ENCODE measurements at places on chromosomes 5 and 9.
A peak's percentile ranks its signal among the peaks of the same experiment; 100 is the strongest.

GRCh38 chr9:132584601-132585560 lies 2.5 kb downstream of the BARHL1 start:
- DNase-seq: no peak

DNA sequence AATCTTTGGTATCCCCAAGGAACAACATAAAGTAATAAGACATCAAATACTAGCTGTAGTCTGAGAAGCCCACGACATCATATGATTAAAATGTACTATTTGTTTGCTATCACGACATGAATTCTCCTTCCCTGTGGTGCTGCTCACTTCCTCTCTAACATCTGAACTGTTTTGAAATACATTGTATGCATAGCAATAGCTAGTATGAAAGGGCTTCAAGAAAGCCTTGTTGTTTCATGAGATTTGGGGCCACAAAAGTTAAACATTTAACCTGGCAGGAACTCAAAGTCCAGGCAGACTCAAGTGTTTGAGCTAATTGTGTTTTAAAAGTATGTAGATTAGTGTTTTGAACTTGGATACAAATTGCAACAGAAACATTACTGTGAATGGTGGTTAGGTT lies 237.4 kb upstream of the PTGER4 start:
- peak; percentile 87 for DNase-seq

DNA sequence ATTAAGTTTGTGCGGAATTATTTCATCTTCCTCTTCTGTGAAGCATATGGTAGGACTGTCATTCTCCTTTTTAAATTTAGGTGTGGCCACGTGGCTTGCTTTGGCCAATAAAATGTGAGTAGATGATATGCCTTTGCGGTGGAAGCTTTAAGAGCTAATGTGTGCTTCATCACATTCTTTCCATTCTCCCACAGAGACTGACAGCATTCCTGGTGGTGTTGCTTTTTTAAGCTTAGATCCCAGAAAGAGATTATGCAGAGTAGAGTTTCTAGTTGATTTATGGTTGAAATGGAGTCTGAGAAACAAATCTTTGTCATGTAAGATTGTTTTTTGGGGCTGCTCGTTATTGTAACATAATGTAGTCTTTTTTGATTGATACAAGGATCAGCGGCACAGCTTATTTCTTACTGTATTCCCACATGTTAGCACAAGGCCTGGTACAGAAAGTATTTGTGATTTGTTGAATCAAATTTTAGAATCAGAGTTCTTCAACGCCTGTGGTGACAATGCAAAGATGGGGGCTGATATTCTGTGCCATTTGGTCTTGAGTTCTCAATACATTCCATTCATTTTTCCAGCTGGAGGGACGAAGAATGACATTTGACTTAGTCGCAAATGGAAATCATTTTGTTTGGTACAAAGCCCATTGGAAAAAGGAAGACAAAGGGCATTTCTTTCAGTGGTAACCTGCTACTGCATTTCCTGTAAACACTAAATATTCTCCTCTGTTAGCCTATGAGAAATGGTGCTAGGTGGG lies 209.9 kb upstream of the VLDLR start:
- DNase-seq: peak; percentile 63

GRCh38 chr9:124110307-124110915 lies 98.8 kb downstream of the LHX2 start:
- DNase-seq: peak; percentile 70

GRCh38 chr5:1031306-1031959 lies 22.8 kb downstream of the NKD2 start:
- DNase-seq: no peak

DNA sequence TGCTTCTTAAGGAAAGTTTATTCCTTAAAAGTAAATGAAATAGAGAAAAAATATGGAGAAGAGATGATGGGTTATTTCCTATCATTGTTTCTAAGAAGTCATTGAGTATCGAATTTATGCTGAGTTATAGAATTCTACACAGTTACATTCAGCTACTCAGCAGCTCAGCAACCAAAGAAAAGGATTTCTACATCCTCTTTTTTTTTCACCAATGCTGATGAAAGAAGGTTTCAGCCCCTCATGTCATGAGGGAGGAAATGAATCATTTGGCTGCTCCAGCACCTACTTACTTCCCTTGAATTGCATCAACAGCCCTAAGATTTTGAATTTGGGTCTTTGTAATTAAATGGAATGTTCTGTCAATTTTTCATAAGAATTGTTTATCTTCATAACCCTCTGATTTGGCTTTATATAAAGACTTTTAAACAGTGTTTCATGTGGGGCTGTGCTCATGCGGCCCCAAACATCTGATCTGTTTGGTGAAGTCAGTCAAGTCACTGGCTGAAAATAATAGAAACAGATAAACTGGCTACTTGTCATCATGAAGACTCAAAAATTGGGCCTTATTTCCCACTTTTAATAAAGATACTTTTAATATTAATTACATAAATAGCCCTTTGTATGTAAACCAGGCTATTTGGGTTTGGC lies 18.5 kb upstream of the SNX2 start:
- DNase-seq: peak; percentile 72

GRCh38 chr5:58466939-58467338 lies 7.1 kb upstream of the PLK2 start:
- DNase-seq: peak; percentile 60

- DNase-seq: no peak
These were observed 14.2 kb upstream of the EQTN start for GRCh38 chr9:27311184-27311583.

GRCh38 chr5:163509291-163509951 lies 4.0 kb downstream of the MAT2B start:
- DNase-seq: peak; percentile 64

DNA sequence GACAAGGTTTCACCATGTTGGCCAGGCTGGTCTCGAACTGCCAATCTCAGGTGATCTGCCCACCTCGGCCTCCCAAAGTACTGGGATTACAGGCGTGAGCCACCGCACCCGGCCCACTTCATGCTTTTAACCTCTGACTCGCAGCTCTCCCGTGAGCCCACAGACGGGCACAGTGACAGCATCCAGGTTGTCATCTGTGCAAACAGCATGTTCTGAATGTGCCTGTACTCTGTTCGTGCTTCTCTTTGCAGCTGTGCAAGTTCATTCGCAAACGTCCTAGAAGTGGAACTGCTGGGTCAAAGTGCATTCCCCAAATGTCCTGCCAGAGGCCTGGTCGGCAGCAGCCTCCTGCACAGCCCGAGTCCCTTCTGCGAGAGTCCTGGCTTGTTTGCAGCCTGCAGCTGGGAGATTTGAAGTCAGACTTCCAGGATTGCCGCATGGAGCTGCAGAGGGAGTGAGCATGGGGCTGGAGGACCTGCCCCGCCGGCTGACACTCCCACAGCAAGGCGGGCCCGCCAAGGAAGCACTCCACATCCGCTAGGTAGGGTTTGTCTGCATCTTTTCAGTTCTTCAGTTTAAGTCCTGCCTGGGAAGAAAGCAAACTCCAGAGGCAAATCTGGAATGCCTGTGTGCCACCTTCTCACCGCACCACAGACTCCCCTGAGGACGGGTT lies 3.4 kb downstream of the BRD3OS start:
- no peak for DNase-seq

GRCh38 chr9:84939774-84940173 lies 270.2 kb downstream of the NTRK2 start:
- DNase-seq: no peak

- DNase-seq: peak; percentile 79
These were observed 212.0 kb downstream of the ARHGAP26 start for GRCh38 chr5:142981886-142982820.

DNA sequence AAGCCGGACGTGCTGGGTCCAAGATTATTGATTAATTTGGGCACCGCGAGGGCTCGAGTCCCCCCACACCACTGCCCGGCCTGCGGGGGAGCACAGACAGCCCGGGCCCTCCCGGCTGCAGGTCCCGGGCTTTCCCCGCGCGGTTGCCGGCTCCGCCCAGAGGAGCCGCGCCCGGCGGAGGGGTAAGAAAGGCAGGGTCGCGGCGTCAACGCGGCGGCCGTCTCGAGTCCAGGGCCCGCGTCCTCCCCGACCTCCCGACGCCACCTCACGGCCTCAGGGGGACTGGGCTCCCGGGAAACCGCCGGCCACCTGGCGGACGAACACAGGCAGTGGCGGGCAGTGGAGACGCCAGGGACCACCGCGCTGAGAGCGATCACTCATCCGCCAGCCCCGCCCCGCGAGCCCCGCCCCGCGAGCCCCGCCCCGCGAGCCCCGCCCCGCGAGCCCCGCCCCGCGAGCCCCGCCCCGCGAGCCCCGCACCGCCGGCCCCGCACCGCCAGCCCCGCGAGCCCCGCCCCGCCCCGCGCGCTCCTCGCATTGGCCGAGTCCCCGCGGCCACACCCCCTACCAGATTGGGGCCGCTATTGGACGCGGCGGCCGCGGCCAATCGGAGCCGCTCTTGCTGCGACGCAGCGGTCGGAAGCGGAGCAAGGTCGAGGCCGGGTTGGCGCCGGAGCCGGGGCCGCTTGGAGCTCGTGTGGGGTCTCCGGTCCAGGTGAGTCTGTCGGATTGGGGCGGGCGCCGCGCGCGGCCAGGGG lies at the start of gene MRPL41:
MRPL41 (plus strand) TSS at position 616 of the 758 bp plus-strand sequence. CDS start 203 bp downstream, outside the sequence.
- peak; percentile 88 for DNase-seq

DNA sequence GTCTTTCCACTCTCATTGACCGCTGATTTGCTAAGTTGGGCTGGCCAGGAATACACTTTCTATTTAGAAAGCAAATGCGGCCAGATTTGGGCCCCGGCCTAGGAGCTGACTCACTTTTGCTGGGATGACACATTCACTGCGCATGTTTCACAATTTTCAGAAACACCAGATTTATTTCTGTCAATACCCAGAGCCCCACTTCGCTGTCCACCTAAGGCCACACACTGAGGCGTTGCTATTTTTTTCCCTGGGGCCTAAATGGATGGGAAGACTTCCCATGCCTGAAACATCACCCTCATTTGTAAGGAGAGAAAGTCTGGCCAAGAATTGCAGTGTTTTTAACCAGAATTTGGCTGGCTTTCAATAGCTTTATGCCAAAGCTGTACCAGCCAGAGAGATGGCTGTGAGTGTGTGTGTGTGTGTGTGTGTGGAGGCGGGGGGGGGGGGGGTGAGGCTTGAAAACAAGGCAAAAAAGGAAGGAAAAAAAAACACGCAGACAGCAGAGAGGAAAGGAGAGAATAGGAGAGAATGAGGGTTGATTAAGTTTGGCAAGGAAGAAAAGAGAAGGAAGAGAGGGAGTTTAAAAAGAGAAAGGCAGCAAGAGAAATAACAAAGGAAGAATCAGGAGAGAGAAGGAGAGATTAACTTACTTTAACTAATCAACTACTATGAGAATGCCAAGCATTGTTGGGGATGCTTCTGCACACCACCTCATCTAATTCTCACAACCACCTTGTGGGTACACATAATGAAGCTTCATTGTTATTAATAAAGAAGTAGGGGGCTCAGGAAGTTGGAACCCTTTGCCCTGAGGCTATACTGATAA lies 261.4 kb upstream of the KLF4 start:
- DNase-seq: peak; percentile 99

- DNase-seq: no peak
These were observed 63.3 kb upstream of the TAF1L start for GRCh38 chr9:32698706-32699277.

DNA sequence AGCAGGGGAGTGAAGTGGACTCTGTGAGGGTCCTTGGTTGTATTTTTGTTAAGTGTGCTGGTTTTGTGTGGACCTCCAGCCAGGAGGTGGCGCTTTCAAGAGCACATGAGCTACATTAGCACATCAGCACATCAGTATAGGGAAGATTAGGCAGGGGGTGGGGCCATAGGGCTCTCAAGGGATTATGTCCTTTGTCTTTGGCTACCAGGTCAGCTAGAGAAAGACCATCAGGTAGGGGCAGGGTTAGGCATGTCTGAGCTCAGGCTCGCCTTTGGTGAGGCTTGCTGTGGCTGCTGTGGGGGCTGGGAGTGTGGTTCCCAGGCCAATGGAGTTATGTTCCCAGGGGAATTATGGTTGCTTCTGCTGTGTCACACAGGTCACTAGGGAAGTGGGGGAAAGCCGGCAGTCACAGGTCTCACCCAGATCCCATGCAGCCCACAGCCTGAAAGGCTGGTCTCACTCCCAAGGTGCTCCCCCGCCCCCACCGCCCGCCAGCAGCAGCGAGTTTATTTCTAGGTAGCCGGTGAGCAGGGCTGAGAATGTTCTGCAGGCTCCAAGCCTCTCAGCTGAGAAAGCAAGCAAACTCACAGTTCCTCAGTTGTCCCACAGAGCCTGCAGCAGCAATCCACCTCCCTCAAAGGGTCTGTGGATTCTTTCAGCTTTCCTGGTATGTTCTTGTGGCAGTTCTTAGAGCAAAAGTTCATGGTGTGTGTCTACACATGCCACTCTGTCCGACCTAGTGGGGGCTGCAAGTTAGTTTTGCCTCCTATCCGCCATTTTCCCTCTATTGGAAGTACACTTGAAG lies 13.7 kb downstream of the OR1J1 start:
- no peak for DNase-seq

GRCh38 chr5:149711338-149711737 lies 18.8 kb upstream of the PPARGC1B start:
- DNase-seq: no peak

- no peak for DNase-seq
These were observed 205.0 kb upstream of the DMRTA1 start for GRCh38 chr9:22241611-22242010.

DNA sequence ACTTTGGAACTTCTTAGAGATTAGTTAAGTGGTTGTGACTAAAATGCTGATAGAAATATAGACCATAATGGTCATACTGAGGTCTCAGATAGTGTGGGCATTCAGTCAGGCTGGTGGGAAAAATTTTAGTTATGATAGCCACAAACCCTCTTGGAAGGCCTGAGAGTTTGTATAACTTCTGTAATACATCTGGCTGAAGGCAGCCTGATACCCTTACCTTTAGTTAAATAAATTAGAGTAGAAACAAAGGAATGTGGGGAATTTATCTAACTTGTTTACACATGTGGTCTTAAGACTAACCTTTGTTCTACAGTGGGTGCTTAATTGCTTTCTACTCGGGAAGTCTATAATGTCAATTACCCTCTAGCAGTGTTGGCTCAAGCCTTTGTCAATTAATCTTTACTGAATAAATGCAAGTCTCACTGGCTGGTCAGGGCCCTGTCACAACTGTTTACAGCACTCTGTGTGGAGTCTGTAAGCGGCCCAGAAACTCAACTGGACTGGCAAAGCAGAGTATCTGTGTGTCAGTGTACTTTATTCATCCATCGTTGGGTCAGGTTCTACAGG lies 184.0 kb downstream of the FBXO4 start:
- DNase-seq: no peak

DNA sequence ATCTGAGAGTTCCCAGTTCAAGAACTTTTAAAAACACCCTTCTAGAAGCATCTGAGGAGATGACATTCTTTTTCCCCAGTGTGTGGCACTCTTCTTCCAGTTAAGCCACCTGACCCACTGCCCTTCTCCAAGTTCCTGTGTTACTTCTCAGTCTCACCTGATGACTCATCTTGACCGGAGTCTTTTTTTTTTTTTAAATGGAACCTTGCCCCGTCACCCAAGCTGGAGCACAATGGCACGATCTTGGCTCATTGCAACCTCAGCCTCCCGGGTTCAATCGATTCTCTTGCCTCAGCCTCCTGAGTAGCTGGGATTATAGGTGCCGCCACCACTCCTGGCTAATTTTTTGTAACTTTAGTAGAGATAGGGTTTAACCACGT lies 224.1 kb upstream of the DAB2 start:
- DNase-seq: peak; percentile 32

All from astrocyte of the spinal cord (primary cell).